Femur (tissue), 1 donor: ENCODE measurements at places on chromosomes 12 and 14.

DNA sequence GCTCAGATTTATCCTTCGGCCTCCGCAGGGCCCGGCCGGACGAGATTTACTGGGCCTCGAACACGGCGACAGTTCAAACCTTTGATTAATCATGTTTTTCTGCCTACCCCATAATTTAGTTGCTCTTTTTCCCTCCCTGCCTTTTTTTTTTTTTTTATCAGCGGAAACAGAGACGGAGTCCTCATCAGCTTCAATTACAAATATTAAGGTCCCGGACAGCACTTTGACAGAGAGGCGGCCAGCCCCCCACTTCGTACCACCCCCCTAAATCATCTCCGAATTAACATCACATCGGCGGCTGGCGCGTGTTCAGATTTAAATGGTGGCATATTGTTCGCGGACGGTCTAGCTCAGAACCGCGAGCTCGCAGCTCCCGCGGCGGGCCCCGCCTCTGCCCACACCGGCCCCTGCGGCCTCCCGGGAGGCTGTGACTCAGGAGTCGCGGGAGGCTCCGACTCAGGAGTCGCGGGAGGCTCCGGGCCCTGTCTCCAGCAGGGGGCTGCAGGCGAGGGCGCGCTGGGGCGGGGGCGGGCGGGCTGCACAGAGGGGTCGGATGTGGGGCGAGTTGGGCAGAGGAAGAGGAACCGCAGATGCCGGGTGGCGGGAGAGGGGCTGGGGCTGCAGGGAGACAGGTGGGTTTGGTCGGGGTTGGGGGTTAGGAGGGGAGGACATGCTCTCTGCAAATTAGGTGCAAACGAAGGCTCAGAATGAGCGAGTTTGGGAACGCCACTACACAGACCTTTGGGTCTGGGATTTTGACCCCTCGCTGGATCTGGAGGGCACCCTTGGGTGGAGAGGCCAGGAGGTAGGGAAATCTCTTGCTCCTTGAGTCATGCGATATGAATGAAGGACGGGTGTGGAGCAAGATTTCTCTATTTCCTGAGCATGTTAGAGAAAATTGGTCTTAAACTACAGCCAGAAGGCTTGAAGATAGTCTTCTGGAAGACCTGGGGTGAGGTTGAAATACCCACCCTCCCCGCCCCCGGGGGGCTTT lies 19.6 kb upstream of the ATP5MC2 start:
- DNase-seq: no peak

GRCh38 chr14:56136571-56137452 lies 18.6 kb downstream of the PELI2 start:
- no peak for DNase-seq

GRCh38 chr12:32688786-32689185 lies 9.7 kb downstream of the DNM1L start:
- DNase-seq: no peak

DNA sequence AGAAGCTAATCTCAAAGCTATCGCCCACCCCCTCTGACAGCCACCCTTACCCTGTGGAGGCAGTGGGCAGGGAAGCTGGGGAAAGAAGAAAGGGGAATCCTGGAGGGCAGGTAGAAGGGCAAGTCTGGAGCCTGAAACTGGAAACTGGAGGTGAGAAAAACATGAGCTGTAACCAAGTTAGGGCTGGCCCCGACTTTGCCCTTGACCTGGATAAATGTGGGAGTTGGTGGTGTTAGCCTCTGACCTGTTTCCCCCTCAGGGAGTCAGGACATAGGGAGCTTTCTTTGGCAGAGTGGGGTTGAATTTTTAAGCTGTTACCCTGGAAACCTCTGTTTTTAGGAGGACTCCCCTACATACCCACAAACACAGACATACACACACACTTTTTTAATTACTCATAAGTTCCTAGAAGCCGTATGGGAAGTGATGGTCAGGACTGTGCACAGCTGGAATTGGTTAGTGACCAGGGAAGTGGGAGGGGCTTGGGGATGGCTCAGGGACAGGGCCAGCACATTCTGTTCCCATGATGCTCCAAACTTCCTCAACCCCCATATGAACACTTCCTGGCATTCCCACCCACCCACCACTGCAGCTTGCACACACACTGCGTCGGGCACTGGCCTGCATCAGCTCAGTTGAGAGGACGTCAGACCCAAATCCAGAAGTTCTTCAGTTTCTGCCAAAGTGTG lies 5.0 kb upstream of the MMP19 start:
- peak; percentile 95 for DNase-seq

- DNase-seq: no peak
Observed at GRCh38 chr12:93902192-93902591, 225.0 kb downstream of the CRADD start.
